ENCODE measurements at places on chromosomes 3 and 15.

- DNase-seq = no peak
These were observed 235.2 kb upstream of the TRIM42 start for GRCh38 chr3:140442621-140443020.

DNA sequence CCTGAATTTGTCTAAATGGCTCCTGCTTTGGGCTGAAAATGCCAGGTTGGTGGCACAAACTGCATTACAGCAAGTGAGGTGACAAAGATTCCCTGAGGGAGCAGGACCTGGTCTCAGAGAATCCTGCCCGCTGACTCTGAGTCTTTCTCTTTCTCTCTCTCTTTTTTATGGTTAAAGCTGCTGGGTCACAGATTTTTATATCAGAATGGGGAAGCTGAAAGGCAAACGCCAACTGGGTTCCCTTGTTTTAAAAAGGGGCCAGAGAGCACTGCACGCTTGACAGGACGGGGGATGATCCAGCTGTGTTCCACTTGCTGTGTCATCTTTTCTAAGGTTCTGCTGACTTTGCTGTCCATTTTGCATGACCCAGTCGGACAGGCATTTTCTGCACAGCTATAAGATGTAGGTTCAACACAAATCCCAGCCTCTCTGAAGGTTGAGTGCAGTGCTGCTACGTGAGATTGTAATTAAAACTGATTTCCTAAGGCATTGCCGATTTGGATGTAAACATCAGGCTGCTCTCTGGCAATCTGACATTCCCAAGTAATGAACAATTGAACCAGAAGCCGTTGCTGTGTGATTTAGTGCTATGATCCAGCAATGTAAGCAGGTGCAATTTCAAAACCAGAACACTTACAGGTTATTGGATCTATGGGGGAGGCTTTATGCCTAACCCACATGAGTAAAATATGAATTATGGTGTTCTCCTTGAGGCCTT is 25.8 kb downstream of the ARHGEF3 start:
- DNase-seq = no peak

- DNase-seq = no peak
These were observed 6.0 kb downstream of the PLOD2 start for GRCh38 chr3:146154995-146155394.

GRCh38 chr3:14359348-14359747 is 43.1 kb upstream of the SLC6A6 start:
- no peak for DNase-seq

GRCh38 chr3:69684309-69684961 is 54.8 kb upstream of the MITF start:
- no peak for DNase-seq

GRCh38 chr3:4476496-4476895 is 9.4 kb upstream of the SUMF1 start:
- no peak for DNase-seq

DNA sequence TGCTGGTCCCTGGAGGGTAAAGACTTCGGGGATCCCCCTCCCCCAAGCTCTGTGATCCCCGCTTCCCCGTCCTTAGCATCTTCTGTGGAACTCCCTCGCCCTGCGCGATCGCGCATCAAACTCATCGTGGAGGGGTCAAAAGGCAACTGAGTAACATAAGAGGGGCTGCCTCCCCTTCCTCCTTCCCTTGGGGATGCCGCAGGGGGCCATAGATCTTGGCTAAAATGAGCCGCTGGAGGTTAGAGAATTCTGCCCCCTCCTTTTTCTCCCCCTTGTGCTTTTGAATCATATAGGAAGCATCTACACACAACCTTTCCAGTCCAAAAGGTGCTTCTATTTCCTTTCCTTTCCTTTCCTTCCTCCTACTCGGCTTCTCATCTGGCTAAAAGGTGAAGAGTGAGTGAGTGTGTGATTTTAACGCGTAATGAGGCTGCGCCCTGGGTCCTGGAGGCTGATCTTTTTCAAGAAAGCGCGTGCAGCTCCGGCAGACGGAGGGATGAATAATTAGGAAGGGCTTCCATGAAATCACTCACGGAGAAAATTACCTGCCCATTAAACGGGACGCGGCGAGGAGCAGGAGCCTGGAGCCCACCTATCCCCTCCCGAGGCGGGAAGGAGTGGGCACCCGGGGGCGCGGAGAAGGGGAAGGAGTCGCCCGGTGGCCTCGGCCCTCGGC is 831 bp upstream of the ROBO2 start:
- DNase-seq = no peak

DNA sequence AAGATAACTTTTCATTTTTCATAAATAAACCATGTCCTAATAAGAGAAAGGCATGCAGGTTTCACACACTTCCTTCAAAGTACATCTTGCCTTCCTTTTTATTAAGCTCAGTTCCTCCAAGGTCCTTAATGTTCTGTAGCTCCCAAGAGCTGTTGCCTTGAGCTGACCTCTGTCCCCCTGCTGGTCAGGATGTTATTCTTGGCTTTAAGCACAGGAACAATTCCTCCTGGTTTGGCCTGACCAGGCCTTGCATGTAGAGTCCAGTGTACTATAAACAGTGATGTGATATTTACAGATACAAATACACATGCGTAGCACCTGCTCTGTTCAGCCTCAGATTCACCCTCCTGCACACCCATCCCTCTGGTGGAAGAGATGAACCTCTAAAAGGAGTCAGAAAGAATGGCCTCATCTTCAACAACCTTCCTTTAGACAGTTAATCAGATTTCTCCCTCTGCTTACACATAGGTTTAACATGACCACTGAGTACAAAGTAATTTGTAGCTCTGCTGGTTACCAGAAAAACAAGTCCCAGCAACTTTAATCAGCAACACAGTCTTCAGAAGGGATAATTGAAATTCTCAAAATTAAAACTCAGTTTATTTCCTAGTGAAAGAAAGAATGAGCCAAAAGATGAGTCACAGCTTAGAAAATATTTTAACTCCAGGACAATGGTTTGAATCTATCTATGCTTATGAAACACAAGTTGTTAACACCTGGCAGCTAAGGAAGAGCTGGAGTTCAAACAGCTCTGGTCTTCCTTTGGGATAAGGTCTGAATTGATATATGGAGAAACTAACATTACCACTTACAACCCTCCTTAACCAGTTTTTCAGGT is 46.5 kb downstream of the PTPN9 start:
- DNase-seq = no peak

DNA sequence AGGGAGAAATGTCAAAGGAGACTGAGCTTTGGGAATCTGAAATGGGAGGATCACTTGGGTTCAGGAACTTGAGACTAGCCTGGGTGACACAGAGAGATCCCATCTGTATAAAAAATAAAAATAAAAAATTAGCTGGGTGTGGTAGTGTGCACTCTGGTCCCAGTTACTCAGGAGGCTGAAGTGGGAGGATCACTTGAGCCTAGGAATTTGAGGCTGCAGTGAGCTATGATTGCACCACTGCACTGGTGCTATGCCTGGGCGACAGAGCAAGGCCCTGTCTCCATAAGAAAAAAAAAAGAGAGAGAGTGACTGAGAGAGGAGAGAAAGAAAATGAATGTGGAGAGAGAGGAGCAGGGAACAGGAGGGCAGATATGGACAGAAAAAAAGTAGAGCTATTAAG is 72.8 kb downstream of the SENP2 start:
- DNase-seq = no peak

DNA sequence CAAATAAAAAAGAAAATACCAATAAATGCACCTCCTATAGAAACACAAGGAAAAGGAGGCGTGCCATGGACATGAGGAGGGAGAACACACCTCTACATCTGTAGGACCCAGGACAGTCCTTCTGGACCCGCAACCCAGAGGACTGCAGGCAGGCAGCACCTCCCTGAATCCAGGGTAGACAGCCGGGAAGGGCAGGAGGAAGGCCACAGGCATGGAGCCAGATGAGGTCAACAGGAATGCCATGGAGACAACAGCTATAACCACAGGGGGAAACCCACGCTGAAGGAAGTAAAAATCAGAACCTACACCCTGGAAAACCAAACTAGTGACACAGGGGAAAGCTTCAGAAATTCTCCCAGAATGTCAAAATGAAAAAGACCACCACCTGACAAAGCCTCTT is 248.8 kb upstream of the NSMCE3 start:
- no peak for DNase-seq

GRCh38 chr3:151209654-151210053 is 6.6 kb upstream of the GPR171 start:
- DNase-seq = no peak
